ENCODE measurements at places on chromosomes 5 and 9.

- H3K27ac ChIP-seq, result no peak overlapping the region
- H3K4me1 ChIP-seq, result peaks cover 23% of the 10 kb centered on the region
- peaks cover 89% of the 10 kb centered on the region for H3K27me3 ChIP-seq
These were observed 1.4 kb downstream of the BARX1 start for GRCh38 chr9:93953496-93954433.

GRCh38 chr9:76772686-76773445 is 8.6 kb downstream of the PCA3 start:
- no peaks in the 10 kb centered on the region for H3K36me3 ChIP-seq
- no peaks in the 10 kb centered on the region for H3K4me1 ChIP-seq
- no peak overlapping the region for H3K4me3 ChIP-seq
- DNase-seq, result no peak
- H3K27ac ChIP-seq, result no peak overlapping the region

- H3K27ac ChIP-seq, result no peak overlapping the region
- no peaks in the 10 kb centered on the region for H3K36me3 ChIP-seq
- H3K27me3 ChIP-seq, result no peaks in the 10 kb centered on the region
- DNase-seq, result no peak
- H3K4me1 ChIP-seq, result 0 out of 2 replicates have a peak, but pooled peaks cover 2% of the 10 kb centered on the region
- H3K4me3 ChIP-seq, result no peak overlapping the region
These were observed 23.6 kb downstream of the PLPP7 start for GRCh38 chr9:131312822-131313770.

- no peaks in the 10 kb centered on the region for H3K4me1 ChIP-seq
- H3K4me3 ChIP-seq, result no peak overlapping the region
- no peak overlapping the region for H3K27ac ChIP-seq
- no peaks in the 10 kb centered on the region for H3K36me3 ChIP-seq
These were observed 104.8 kb downstream of the PAX5 start for GRCh38 chr9:36929350-36929675.

Data from iPS DF 6.9 (cell line).